ENCODE measurements at places on chromosomes 4 and X.

- peak overlapping the region; percentile 98 for H3K4me3 ChIP-seq
- no peaks in the 10 kb centered on the region for H3K36me3 ChIP-seq
- DNase-seq, result peak; percentile 72
These were observed 708 bp downstream of the INTS12 start for GRCh38 chr4:105707782-105708180.

DNA sequence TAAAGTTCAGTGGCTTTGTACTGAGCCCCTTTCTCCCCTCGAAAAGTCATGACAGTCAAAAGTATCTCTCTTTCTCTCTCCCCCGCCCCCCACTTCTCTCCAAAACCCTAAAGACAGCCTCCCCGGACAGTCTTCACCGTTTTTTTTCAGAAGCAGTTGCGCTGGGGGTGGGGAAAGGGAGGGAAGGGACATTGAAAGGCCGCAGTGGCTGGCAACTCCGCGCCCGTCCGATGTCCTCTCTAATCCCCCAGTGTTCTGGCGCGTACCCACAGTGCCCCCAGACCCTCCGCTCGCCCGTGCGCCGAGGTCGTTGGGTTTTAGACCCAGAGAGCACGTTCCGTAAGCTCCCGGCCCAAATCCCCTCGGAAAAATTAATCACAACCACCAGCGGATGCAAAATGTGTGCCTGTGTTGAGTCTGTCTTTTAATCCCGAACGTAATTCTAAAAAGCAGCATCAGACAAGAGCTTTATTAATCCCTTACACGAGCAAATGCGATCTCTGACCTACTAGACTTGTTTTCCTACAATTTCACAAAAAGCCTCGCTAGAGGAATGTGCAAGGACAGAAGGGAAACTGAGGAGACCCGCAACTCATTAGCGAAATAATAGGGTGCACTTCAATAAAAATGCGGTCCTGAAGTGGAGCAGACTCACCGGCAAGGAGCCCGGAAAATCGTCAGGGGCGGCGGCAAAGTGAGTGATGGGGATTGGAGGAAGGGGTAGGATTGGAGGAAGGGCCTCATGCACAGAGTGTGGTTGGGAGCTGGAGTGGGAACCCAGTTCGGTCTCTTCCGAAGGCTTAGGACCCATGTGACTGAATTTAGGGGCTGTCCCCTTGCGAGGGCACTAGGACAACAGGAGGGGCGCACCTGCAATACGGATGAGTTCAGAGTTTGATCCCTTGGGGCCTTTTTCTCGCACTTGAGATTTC is 12.2 kb upstream of the PRDM8 start:
- peaks cover 1% of the 10 kb centered on the region for H3K27me3 ChIP-seq
- no peak for DNase-seq
- no peak overlapping the region for H3K27ac ChIP-seq

DNA sequence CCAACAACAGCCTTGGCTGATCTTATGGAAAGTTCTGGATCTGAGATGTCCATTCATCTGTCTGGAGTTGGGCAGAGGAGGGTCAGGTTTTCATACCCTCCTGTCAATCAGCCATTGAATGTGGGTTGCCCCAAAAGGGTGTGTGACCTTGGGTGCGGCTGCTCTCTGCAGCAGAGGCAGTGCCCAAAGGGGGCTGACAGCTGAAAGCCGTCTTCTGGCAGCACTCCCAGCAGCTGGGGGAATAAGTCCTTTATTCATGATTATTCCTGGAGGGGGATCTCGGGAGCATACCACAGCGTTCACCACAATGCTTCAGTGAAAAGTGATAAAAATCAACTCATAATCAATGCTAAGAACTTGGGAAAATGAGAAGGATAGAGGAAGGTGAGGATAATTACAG is 54.7 kb downstream of the OTC start:
- DNase-seq, result no peak
- H3K27ac ChIP-seq, result no peak overlapping the region
- no peaks in the 10 kb centered on the region for H3K4me1 ChIP-seq
- no peak overlapping the region for H3K4me3 ChIP-seq

DNA sequence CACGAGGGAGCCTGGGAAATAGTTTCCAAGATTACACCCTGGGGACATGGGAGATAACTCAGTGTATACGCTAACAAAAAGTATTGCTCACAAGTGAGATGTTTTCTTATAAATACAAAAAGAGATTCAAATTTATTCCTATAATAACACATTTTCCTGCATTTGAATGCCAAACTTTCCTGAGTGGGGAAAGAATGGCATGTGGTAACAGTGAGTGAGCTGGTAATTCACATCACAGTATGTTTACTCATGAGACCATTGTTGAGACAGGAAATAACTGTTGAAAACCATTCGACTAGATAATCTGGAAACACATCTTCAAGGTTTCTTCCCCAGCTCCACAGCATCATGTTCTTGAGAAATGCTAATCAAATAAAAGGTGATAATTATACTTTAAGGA is 109.1 kb downstream of the TASL start:
- no peaks in the 10 kb centered on the region for H3K4me1 ChIP-seq
- DNase-seq, result no peak
- no peak overlapping the region for H3K27ac ChIP-seq
- no peak overlapping the region for H3K4me3 ChIP-seq
- H3K27me3 ChIP-seq, result no peaks in the 10 kb centered on the region

DNA sequence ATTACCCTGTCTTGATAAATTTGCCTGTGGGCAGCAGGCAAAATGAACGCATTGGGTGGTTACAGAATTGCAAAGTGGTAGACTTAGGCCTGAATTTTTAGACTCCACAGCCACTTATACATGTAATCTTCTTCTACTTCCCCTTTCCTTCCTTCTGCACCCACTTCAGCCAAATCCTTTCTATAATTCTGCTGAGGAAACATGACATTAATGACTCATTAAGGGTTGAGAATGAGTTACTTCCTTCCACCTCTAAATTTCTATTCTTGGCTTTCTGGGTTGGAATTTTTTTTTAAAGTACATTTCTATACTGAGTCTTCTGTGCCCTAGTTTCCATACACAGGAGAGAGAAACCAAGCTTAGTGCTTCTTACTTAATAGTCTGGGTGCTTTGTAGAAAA is 10.1 kb downstream of the PAPSS1 start:
- no peaks in the 10 kb centered on the region for H3K27me3 ChIP-seq
- H3K36me3 ChIP-seq, result peaks cover 13% of the 10 kb centered on the region
- no peak overlapping the region for H3K27ac ChIP-seq
- no peak overlapping the region for H3K4me3 ChIP-seq
- no peak for DNase-seq

DNA sequence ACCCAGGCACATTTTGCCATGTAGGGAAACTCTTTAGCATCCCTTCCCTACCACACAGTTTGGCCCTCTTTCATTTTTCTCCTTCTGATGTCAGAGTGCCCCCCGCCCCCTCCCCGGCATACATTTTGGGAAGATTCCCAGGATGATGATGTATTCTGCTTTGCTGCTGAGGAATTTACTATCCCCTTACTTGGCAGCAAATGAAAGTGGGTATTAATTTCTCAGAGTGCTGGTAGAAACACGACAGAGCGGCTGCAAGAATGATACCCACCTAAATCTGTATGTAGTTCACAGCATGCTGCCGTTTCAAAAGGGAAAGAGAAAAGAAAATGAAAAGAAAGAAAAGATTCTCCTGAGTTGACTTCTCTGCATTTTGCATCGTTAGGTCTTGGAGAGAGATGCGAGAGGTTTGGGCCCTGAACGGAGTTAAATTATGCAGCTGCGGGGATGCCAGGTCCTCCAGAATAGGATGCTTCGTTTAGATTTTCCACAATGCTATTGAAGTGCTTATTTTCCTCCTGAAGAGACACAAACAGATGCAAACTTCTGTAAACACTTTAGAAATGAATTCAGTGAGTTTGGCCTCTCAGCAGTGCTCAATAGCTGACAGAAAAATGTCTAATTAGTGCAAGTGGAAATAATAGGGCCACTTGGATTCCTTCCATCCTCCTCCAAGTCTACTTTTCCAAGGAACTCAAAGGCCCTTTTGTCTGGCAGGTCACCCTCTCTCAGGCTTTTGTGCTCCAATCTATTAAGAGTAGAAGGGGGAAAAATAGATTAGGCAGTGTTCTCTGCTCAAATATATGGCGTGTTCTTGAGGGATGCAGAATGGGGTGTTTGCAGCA is 106.2 kb downstream of the ALPK1 start:
- no peaks in the 10 kb centered on the region for H3K36me3 ChIP-seq
- no peak overlapping the region for H3K4me3 ChIP-seq
- no peaks in the 10 kb centered on the region for H3K4me1 ChIP-seq
- no peaks in the 10 kb centered on the region for H3K27me3 ChIP-seq
- no peak for DNase-seq
- H3K27ac ChIP-seq, result no peak overlapping the region

DNA sequence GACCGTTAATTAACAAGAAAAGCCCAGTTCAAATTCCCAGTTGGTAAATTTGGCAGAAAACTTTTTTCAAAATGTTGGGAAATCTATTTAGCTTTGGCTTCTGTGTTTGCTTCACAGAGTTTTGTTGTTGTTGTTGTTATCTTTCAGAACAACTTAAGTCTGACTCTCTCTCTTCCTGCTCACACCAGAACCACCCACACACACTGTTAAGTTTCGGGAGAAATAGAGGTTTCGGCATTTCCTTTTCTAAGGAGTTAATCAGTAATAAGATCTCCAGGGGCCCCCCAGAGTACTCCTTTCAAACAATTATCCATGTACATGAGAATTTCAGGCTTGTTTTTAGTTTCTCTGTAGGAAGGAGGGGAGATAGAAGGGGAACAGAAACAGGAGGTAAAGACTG is 106.2 kb upstream of the PTCHD1 start:
- no peaks in the 10 kb centered on the region for H3K27me3 ChIP-seq
- H3K36me3 ChIP-seq, result no peaks in the 10 kb centered on the region
- no peaks in the 10 kb centered on the region for H3K4me1 ChIP-seq
- DNase-seq, result no peak
- no peak overlapping the region for H3K27ac ChIP-seq

DNA sequence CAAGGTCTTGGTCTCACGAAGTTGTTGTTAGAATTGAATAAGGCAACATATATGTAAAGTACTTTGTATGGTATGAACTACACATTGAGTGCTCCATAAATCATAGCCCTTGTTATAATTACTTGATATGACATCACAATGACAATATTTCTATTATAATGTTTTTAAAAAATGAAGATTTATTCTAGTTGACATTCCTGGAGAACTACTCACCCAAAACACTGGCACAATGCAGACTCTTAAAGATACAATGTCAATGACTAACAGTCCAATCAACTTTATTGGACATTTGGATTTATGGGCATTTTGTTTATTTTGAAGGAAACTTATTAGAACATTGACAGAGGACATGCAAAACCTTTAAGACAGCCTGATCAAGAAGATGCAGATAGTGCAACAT is 55.3 kb downstream of the ASB9 start:
- no peak for DNase-seq
- no peaks in the 10 kb centered on the region for H3K4me1 ChIP-seq
- no peak overlapping the region for H3K4me3 ChIP-seq
- no peaks in the 10 kb centered on the region for H3K27me3 ChIP-seq
- no peaks in the 10 kb centered on the region for H3K36me3 ChIP-seq

GRCh38 chrX:47156611-47157520 is 11.8 kb downstream of the RBM10 start:
- H3K27ac ChIP-seq, result no peak overlapping the region
- H3K4me3 ChIP-seq, result no peak overlapping the region
- H3K4me1 ChIP-seq, result no peaks in the 10 kb centered on the region
- H3K36me3 ChIP-seq, result peaks cover 41% of the 10 kb centered on the region
- H3K27me3 ChIP-seq, result no peaks in the 10 kb centered on the region

- H3K36me3 ChIP-seq, result peaks cover 49% of the 10 kb centered on the region
- DNase-seq, result no peak
- no peaks in the 10 kb centered on the region for H3K27me3 ChIP-seq
- no peaks in the 10 kb centered on the region for H3K4me1 ChIP-seq
- no peak overlapping the region for H3K4me3 ChIP-seq
- no peak overlapping the region for H3K27ac ChIP-seq
These were observed 101.6 kb downstream of the FAM193A start for GRCh38 chr4:2637956-2638552.

DNA sequence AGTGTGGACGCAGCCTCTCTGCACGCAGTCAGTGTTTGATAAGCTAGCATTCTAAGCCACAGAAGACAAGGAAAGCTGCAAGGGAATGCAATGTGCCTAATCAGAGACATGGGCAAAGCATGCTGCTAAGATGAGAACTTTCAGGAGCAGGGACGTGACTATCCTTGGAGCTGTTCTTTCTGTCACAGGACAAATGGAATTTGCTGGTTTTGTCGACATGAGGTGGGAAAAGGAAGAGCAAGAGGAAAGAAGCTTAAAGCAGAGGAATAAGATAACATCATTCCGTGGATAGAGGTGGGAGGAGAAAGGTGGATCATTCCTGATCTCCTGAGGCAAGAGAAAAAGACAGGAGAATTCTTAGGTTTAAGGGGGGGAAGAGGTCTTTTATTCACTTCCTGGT is 33.7 kb downstream of the RBM47 start:
- H3K27ac ChIP-seq, result no peak overlapping the region
- no peaks in the 10 kb centered on the region for H3K36me3 ChIP-seq
- H3K27me3 ChIP-seq, result no peaks in the 10 kb centered on the region

- H3K36me3 ChIP-seq, result no peaks in the 10 kb centered on the region
- no peak overlapping the region for H3K4me3 ChIP-seq
- no peaks in the 10 kb centered on the region for H3K4me1 ChIP-seq
- H3K27me3 ChIP-seq, result no peaks in the 10 kb centered on the region
These were observed 23.9 kb downstream of the C4orf54 start for GRCh38 chr4:99633772-99634171.

- H3K27me3 ChIP-seq, result no peaks in the 10 kb centered on the region
- no peaks in the 10 kb centered on the region for H3K36me3 ChIP-seq
- no peak overlapping the region for H3K4me3 ChIP-seq
These were observed 102.7 kb downstream of the SH3BGRL start for GRCh38 chrX:81304563-81304962.

Data from small intestine (tissue), 16 donors.